Fibroblast of skin of back (primary cell): ENCODE measurements at places on chromosomes 3 and 15.

DNA sequence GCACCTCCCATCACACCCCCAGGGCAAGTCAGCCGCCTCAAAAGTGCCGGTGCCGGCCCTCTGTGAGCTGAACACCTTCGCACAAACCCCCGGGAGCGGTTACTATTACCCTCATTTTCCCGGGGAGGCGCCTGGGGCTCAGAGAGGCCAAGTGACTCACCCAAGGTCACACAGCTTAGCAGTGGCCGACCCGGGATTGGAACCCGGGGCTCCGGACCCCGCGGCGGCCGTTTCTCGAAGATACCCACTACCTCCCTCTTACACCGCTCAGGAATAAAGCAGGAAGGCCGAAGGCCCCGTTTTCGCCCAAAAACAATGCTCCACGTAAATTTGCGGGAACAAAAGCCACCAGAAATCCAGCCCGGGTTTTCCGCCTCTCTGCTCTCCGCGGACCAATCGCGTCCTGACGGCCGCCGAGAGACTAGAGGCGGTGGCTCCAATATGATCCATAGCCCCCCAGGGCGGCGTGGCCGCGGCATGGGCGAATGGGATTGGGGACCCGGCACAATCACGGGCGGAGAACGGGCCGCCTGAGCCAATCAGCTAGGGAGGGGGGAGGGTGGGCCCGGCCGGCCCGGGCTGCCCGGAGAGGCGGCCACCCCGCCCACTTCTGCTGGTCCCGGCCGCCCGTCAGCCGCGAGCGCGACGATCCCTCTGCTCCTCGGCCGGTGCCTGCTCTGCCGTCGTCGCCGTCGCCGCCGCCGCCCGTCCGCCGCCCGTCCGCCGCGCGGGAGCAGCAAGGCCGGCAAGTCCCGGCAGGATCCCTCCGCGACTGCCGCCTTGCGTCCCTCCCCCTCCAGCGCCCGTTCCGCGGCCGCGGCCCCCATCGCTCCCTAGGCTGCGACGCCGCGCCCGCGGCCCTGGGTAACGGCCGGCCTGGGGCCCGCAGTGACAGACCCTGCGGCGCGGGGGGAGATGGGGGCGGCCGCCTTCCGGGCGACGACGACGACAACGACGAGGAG, 177.0 kb downstream of the OR4M2 start:
- DNase-seq: no peak

DNA sequence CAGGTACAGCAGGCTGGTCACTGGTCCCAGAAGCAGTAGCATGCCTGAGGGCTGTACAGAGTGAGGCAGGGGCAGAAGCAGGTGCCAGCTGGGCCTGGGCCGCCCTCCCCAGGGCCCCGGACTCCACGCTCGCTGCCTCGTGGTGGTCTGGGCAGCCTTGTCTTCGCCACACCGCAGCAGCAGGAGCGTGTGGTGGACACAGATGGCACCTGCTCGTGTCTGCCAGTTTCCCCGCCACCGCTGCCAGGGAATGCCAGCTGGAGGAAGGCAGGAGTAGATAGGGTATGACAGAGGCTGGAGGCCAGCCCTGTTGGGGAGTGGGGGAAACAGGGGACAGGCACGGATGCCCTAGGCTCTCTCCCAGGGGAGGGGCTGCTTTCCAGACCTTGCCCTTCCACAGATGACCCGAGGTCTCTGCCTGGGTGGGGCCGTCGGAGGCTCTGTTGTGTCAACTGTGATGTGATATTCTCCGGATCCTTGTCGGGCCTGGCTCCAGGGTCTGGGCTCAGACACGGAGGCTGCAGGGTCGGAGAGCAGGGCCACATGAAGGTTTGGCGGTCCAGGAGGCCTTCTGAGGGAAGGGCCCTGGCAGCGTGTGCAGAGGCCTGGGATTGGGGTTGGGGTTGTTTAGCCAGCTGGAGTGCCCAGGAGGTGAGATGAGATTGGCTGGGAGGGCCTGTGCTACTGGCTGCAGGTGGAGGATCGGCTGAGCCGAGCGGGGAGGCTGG, 33.6 kb downstream of the GOLGA6L10 start:
- DNase-seq: no peak

GRCh38 chr3:66499881-66500575, 794 bp downstream of the LRIG1 start:
- no peak for DNase-seq

DNA sequence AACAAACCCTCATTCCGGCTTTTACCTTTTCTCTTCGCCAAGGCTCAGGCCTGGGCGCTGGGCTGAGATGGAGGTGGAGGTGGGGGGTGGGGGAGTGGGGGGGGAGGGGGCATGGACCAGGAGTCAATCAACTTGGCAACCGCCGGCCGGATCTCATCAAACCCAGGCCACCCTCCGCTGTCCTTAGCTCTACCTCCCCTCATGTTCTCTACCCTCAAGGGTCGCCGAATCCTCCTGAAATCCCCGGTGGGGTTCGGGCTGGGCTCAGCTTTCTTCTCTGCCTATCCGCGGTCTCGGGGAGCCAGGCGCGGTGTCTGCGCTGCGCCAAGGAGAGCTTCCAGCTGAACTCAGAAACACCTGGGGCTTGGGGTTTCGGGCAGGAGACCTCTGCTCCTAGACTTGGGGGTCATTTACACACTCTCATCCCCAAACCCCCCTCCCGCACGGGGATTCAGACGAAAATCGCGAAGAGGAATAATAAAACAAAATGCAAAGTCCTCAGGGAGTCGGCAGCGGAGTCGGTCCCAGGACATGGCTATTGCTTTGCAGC, 2.5 kb downstream of the ONECUT1 start:
- DNase-seq: no peak

DNA sequence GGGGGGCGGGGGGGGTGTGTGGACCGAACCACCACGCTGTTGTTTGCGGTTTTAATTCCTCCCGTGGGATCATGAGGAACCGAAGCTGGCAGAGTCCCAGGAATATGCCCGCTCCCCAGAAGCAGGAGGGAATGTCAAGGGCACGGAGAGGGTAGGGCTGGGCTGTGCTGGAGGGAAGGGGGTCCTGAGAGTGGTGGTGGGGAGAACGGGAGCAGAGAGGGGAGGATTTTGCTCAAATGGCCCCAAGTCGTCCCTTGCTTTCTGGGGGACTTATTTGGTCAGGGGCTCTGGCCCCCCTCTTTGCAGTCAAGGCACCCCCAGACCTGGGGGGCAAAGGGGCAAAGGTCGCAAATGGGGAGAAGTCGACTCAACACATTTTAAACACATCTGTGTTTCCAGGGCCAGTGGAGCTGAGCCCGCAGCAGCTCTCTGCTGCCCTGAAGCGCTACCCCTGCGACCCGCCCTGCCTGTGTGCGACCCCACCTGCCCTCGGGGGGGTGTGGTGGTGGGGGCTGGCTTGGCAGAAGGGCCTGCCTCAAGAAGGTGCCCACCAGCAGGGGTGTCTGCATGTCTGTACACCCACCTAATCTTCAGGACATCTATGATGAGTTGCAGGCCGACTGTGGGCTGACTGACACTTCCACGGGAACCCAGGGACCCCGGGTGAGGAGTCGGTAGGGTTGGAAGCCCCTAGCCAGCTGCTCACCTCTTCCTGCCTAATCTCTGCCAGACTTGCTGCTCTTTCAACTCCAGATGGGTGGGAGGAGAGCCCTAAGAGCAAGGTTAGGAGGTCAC, 602 bp upstream of the ATP2B2 start:
- peak; percentile 7 for DNase-seq

- DNase-seq: peak; percentile 42
These were observed 387 bp downstream of the GNB4 start for GRCh38 chr3:179450901-179451264.

- peak; percentile 93 for DNase-seq
These were observed 18.8 kb downstream of the BCL2L10 start for GRCh38 chr15:52093539-52094510.

DNA sequence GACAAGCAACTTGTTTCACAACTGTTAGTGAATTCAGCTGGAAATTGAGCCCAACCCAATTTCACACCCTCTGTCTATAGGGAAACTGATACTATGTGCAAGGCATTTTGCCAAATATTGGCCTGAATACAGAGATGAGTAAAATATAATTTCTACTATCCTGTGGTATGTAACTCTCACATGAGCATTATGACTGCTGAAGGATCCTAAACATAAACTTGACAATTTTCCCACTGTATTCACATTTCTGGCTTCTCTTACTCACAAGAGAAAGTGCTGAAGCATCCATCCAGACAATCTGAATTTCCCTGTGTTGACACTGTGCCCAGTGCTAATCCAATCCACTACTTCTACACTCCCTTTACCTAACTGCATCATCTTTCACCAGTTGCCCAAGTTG, 28.4 kb downstream of the SERPINI2 start:
- DNase-seq: no peak

DNA sequence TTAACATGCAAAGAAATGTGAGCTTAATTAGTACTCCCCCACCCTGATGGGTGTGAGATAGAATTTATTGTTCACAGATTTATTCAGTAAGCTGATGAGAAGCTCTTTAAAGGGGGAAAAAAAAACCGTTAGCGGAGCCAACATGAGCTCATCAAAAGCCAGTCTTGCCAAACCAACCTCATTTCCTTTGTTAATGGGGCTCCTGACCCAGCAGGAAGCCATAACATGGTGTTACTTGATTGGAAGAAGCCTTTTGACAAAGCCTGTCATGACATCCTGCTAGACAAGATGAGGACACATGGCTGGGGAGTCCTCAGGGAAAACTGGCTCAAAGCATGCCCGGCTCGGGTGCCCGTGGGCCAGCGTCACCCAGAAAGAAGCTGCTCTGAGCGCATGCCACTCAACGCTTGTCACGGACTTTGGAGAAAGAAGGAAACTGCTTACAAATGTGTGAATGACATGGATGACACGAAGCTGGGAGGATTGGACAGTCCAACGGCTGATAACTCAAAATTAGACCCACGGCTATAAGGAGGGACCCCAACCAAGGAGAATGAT, 64.6 kb downstream of the SLCO2A1 start:
- DNase-seq: peak; percentile 40
